ENCODE measurements at places on chromosomes 16 and 17. TPM values are rescaled to one million over a fixed set of nuclear protein-coding genes. Genes with fewer than 3 reads are reported as not detected.
A peak's percentile ranks its signal among the peaks of the same experiment; 100 is the strongest.

DNA sequence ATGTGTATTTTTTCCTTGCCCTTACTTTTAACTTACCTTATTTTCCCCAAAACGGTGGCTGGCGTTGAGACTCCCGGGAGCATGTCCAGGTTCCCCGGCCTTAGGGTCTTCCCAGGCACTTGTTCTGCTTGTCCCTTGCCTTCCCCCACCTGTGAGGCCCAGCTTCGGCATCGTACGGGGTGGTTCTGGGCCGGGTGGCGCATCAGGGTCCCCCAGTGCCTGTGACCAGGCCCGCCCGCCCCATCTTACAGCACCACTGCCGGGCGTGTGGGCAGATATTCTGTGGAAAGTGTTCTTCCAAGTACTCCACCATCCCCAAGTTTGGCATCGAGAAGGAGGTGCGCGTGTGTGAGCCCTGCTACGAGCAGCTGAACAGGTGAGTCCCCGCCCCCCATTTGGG, 7.4 kb downstream of the HGS start:
- H3K27me3 ChIP-seq: no peaks in the 10 kb centered on the region
- H3K4me1 ChIP-seq: no peaks in the 10 kb centered on the region
- peaks cover 100% of the 10 kb centered on the region for H3K36me3 ChIP-seq
- DNase-seq: no peak
- H3K27ac ChIP-seq: no peak overlapping the region

DNA sequence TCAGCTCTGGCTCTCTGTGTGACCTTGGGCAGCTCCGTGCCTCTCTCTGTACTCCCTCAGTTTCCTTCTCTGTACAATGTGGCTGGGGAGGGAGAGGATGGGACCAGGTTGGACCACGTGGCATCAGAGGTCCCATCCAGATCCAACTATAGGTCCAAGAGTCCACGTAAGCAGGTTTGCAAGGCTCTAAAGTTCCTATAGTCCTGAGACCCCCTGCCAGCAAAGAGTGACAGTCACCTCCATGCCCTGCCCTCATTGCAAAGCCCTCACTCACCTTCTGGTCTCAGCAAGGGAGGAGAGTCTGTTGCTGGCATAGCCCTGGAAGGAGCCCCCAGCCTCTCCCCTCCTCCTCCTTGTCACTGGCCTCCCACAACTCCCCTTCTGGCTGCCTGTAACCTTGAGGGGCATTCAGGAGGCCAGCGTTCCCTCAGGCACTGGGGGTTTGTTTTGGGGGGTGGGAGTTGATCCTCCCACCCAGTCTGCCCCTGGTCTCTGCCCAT, 6.1 kb upstream of the DRC7 start:
- no peaks in the 10 kb centered on the region for H3K4me1 ChIP-seq
- no peaks in the 10 kb centered on the region for H3K27me3 ChIP-seq
- no peak for DNase-seq
- no peaks in the 10 kb centered on the region for H3K36me3 ChIP-seq
- no peak overlapping the region for H3K4me3 ChIP-seq
- H3K27ac ChIP-seq: no peak overlapping the region

- no peak within 1 kb of the TSS for H3K27ac ChIP-seq
- peak within 1 kb of the TSS; percentile 48 for H3K4me3 ChIP-seq
- no peak for DNase-seq
- peaks cover 15% of the 10 kb centered on the region for H3K27me3 ChIP-seq
These were observed at the start of gene MARVELD3 for GRCh38 chr16:71626018-71626857. MARVELD3 (plus strand) TSS chr16:71626184; CDS start chr16:71626230, 46 bp downstream.

DNA sequence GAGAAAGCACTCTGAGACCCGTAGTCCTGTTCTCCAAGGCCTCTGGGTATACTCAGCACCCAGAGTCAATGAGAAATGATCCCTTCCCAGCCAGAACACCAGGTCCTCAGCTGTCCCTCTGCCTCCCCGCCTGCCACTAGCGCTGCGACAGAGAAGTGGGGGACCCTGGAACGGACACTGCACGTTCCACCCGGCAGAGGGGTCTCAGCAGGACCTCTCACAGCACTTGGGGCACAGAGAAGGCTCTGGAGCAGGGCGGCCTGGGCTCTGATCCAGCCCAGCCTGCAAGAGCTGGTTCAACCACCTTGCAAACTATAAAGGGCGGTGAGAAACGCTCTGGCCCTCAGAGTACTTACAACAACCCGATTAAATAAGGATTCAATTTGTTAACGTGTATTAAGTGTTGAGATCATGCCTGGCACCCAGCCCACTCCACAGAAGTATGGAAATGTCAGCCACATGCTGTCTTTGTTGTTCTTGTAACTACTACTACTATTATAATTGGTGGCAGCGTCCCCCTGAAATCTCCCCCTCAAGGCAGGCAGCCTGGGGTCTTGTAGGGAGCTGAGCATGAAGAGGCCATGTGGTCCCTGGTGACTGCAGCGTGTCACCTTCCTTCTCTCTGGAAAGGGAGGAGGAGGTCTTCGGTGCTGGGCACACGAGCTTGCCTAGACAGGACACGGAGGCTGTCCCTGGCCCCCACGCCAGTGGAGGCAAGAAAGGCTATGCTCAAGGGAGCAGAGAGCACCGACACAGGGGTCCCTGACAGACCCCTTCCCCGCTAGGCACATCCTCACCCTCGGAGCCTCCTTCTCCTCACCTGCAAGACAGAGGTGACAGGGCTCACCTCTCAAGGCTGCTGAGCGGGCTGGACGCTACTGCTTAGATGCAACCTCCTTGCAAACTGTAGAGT, 2.4 kb downstream of the OSGIN1 start:
- H3K27ac ChIP-seq: no peak overlapping the region
- DNase-seq: peak; percentile 71
- peaks cover 16% of the 10 kb centered on the region for H3K36me3 ChIP-seq
- no peak overlapping the region for H3K4me3 ChIP-seq
- no peaks in the 10 kb centered on the region for H3K27me3 ChIP-seq
- H3K4me1 ChIP-seq: peaks cover 37% of the 10 kb centered on the region

The POLR3K gene
- 4.0 TPM for total RNA-seq

DNA sequence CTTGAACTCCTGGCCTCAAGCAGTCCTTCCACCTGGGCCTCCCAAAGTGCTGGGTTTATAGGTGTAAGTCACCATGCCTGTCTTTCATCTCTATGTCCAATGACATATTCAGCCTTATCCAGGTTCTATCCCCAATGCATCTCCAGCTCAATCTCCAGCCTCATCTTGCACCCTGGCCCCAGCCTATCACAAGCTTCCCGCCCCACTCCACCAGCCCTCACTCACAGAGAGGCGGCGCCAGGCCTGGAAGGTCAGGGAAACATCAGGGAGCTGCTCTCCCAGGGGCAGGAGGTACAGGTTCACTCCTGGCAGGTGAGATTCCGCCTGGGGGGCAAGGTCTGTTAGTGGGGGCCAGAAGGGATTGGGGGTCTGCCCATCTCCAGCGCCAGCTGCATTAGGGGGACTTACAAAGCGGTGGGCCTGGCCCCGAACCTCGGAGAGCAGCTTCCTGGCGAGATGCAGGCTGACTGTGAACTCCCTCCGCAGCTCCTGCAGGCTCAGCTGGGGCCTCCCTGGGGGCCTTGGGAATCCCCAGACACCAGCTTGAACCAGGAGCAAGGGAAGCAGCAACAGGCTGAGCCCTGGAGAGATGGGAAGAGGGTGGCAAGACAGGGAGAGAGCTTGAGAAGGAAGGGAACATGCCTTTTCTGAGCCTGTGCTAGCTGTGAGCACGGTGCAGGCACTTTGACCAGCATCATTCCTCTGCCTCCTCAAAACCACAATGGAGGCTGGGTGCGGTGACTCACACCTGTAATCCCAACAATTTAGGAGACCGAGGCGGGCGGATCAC, 3.0 kb downstream of the IL27 start:
- H3K27me3 ChIP-seq: no peaks in the 10 kb centered on the region
- H3K36me3 ChIP-seq: no peaks in the 10 kb centered on the region
- H3K4me1 ChIP-seq: no peaks in the 10 kb centered on the region
- no peak for DNase-seq
- no peak overlapping the region for H3K4me3 ChIP-seq

GRCh38 chr17:41116297-41116696, 1.9 kb downstream of the KRTAP4-11 start:
- H3K4me3 ChIP-seq: no peak overlapping the region
- H3K27me3 ChIP-seq: no peaks in the 10 kb centered on the region
- no peak overlapping the region for H3K27ac ChIP-seq
- no peaks in the 10 kb centered on the region for H3K36me3 ChIP-seq

DNA sequence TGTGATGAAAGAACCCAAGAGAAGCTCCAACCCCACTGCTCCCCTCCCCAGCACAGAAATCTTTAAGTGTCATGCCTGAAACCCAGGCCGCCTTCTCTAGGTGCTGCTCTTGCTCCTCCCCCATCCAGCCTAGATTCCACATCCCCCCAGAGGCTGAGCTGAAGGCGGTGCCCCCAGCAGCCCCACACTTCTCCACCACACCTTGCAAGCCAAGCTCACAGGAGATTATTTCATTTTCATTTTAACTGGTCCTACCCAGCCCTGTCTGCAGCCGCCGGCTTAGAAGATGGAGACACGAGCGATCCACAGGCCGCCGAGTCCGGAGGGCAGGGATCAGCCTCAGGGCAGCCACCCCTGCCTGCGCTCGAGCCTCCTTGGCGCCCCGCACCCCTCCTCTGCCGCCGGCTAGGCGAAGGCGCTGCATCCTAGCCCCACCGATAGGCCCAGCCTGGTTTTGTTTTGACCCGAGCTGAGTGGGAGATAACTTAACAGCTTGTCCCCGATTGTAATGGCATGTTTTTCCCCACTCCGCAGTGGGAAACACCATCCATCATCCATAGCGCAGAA, 125.3 kb downstream of the RBFOX3 start:
- H3K4me3 ChIP-seq: no peak overlapping the region
- H3K36me3 ChIP-seq: no peaks in the 10 kb centered on the region
- DNase-seq: no peak
- H3K27me3 ChIP-seq: no peaks in the 10 kb centered on the region
- H3K4me1 ChIP-seq: no peaks in the 10 kb centered on the region

DNA sequence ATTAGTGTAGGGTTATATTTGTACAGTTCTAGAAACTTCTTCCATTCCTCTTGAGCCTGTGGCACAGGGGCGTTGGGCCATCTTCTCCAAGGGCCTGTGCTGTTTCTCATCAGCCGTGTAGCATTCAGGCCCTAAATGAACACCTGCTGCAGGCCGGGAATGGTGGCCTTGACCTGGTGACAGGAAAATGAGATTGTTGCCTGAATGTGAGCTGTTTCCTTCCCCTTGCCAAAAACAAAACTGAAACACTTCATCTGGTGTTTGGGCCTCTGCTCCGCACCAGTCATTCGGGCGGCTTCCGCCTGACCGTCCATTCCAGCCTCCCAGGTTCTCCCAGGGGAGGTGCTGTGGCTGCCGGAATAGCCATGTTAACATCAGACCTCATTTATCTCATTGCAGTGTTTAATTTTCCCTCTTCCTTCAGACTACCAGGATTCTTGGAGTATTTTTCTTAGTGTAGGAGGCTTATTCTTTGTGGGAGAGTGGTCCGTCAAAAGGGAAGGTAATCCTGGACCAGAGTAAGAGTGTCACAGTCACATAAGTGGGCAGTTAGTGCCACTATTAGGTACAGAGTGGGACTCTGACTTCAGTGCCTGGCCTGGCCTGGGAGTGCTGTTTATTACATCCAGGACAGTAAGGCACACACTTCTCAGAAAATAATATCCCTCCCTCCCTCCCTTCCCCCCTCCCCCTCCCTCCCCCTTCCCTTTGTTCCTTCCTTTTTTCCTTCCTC, 61.9 kb downstream of the WWP2 start:
- no peaks in the 10 kb centered on the region for H3K4me1 ChIP-seq
- no peak for DNase-seq
- no peaks in the 10 kb centered on the region for H3K27me3 ChIP-seq

Data from right atrium auricular region (tissue), 2 donors.